ENCODE measurements at places on chromosomes 4 and X.

GRCh38 chr4:56052966-56053365 lies 104.2 kb downstream of the CEP135 start:
- DNase-seq: no peak

GRCh38 chr4:81921751-81922159 lies 450.0 kb upstream of the RASGEF1B start:
- no peak for DNase-seq

DNA sequence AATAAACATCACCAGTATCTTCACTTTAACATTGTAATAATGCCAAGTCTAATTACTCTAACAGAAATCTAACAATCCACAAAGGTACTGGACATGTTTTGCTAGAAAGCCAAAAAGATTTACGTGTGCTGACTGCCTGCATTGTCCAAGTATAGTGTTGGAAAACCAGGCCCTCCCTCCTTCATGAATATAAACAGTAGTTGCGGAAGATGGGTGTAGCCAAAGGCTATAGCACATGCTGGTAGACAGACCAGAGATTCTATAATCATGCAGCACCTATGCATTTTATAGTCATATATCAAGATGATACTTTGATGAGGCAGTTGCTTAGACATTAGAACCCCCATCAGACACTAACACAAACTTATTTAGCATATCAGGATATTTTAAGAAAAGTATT lies 22.6 kb downstream of the ZNF280C start:
- DNase-seq: no peak

- no peak for DNase-seq
Observed at GRCh38 chr4:185108669-185109068, 34.4 kb upstream of the SLC25A4 start.

DNA sequence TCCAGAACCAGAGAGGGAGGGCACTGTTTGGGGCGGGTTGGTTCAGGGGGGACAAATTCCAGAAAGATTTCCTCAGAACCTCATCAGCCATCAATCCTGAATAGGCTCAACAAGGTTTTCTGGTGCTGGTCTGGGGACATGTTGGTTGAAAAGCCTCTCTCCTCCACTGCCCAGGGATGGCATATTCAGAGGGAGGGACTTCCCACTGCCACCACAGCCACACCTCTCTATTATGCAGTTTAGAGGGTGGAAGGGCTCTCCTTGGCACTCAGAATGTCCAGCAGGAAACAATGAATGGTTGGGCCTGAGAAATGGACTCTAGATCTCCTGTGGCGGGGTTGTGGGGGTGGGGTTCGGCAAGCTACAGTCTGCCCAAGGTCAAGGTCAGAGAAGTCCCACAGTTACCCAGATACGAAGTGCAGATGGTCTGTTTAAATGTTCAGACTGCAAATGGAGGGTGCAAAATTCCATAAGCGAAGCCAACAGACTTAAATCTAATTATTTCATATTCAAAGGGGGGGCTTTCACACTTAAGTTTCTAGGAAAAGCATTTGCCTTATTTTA lies 70.7 kb downstream of the LEF1 start:
- DNase-seq: no peak

DNA sequence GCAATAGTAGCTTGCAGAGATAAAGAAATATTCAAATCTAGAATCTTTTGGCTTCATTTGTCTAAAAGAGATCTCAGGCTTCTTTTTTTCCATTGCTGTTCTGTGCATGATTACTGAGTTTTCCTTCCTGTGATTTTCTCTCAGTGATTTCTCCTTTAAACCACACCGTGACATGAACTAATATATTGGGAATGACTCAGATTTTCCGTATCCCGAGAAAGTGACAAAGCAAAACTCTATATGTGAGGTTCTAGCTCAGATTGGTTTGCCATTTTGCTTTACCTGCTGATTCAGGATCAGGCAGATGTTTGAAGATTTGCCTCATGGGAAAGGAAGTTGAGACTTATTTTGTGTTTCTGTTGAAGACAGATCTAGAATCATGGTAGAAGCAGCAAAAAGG lies 59.4 kb downstream of the MTHFD2L start:
- DNase-seq: no peak

DNA sequence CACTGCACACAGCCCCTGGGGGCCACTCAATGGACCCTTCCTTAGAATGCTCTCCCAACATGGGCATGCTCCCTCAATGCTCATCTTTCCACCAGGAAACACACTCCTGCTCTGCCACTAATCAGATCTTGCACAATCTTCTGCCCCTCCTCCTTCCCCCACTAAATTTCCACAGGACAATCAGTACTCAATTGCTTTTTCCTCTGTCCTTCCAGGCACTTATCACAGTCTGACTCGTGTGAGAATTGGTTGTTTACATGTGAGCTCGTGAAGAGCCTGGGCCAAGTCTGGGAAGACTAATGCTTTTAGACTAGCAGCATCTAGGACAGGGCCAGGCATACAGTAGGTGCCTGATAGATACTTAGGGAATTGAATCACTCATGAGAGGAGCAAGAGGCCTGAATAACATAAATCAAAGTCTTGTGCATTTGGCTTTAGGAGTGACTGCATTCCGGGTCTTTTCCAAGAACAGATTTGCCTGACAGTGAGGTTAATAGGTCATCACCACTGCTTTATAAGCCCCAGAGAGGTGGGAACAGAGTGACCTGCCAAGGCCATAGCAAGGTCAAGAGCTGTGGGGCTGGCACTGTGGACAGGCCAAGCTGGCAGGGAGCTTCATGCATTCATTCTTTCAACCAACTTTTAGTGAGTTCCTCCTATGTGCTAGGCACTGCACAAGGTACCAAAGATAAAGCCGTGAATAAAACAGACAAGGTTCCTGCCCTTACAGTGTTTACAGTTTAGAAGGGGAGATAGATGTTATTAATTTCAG lies 55.0 kb downstream of the PRPS1 start:
- no peak for DNase-seq

GRCh38 chr4:109494563-109494962 lies 60.9 kb downstream of the SEC24B start:
- DNase-seq: no peak

DNA sequence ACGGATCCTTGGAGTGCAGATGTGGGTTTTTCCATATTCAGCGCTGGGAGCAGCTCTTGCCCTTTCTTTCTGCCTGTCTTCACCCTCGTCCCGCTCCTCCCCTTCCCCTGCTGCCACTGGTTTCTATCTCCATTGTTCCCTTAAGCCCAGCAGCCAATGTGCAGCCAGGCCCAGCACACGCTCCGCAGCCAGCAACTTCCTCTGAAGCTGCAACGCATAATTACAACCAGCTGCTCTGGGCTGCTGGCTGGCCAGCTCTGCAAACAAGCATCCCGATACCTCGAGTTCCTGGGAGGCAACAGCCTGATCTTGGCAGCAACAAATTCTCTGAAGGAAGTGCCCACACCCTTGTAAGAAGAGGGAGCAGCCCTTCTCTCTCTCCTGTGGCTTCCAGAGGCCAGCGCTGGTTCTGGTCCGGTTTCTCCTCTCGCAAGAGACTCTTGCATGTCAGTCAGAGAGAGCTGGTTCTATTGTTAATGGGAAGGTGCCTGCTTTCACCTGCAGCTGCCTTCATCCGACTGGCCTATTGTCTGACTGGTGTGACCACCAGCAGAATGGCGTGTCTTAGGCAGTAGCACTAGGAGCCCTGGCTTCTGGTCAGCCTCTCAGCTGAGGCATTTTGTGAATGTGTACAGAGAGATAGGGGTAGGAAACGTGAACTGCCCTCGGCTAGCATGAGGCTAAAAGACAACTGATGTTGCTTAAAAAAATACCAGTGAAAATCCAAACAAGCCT lies 83.8 kb upstream of the MAML3 start:
- peak; percentile 86 for DNase-seq

- DNase-seq: no peak
Observed at GRCh38 chr4:67036791-67037190, 508.5 kb downstream of the CENPC start.

DNA sequence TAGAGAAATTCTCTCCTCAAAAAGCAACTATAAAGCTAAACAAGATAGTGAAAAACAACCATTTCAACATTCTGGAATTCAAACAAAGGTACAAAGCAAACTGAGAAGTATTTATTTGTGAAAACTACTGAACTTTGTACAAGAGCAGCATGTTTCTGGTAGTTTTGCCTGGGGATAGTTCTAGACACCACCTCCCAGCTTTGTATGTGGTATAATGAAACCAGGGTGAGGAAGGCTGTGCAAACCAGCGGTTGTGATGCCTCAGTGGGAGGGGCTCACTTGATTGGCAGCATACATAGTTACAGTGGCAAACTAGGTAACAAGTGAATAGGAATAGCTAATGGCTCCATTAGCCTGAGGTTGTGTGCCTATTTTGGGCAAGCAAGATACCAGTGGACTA lies 18.6 kb upstream of the FRMD7 start:
- no peak for DNase-seq

GRCh38 chrX:55750256-55750655 lies 32.7 kb downstream of the RRAGB start:
- no peak for DNase-seq

GRCh38 chrX:17206584-17206983 lies 168.4 kb upstream of the NHS start:
- no peak for DNase-seq

- no peak for DNase-seq
Observed at GRCh38 chr4:185730387-185730786, 81.6 kb downstream of the SORBS2 start.

Data from NCI-H2081 treated with DMSO at 0.1 percent for 48 hours (cell line).